ENCODE measurements at places on chromosomes 13 and 19. TPM values are rescaled to one million over a fixed set of nuclear protein-coding genes. Genes with fewer than 3 reads are reported as not detected.
A peak's percentile ranks its signal among the peaks of the same experiment; 100 is the strongest.

DNA sequence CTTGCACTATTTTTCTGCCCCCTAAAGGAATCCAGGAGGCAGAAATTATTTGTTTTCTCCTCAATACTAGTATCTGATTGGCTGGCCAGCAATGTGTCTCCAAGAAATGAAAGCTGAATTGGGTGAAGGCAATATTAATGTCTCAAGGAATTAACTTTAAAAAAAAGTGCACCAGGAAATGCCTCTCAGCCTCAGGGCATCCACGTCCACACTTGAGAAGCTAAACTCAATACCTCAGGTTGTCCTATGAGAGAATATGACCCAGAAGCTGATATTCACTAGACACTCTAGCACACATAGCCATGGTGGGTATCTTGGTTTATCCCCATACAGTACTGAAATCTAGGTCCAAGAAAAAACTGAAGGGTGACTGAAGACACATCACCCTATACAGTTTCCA, 2.1 kb downstream of the ZNF91 start:
- no peak for DNase-seq
- peaks cover 48% of the 10 kb centered on the region for H3K4me1 ChIP-seq
- H3K36me3 ChIP-seq: no peaks in the 10 kb centered on the region
- H3K4me3 ChIP-seq: no peak overlapping the region
- H3K27ac ChIP-seq: no peak overlapping the region
- H3K27me3 ChIP-seq: no peaks in the 10 kb centered on the region

DNA sequence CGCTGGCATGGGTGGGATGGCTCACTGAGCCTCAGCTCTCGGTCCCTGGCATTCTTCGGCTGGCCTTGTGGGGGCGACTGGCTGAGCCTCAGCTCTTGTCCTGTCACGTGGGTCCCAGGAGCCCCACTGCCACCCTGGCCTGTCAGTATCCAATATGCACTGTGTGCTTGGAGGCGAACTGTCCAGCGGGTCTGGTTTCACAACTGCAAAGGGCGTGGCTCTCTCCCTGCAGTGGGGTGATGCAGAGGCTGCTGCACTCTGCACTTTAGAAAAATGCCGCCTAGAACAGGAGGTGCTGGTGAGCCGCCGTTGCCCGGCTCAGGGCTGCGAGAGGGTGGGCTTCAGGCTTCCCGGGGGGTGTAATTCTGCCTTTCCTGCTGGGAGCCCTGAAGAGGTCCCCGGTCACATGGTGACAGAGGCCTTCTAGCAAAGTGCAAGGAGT, 17.0 kb upstream of the TMEM255B start:
- peaks cover 18% of the 10 kb centered on the region for H3K4me1 ChIP-seq
- peaks cover 57% of the 10 kb centered on the region for H3K27me3 ChIP-seq
- no peaks in the 10 kb centered on the region for H3K36me3 ChIP-seq

- H3K4me1 ChIP-seq: peaks cover 15% of the 10 kb centered on the region
- peak within 1 kb of the TSS; percentile 74 for H3K4me3 ChIP-seq
- H3K27me3 ChIP-seq: no peaks in the 10 kb centered on the region
- H3K36me3 ChIP-seq: peaks cover 20% of the 10 kb centered on the region
- H3K27ac ChIP-seq: peak within 1 kb of the TSS; percentile 86
Measured at GRCh38 chr19:21358768-21359451, at the start of gene ZNF738. Gene ZNF738 (plus strand): TSS chr19:21359000. CDS start chr19:21359141, 141 bp downstream.

Gene PGLYRP2
- total RNA-seq: not detected

Gene ZNF541
- total RNA-seq: 0.42 TPM

Data from spleen (tissue), 13 donors.